ENCODE measurements at places on chromosomes 3 and 15.

DNA sequence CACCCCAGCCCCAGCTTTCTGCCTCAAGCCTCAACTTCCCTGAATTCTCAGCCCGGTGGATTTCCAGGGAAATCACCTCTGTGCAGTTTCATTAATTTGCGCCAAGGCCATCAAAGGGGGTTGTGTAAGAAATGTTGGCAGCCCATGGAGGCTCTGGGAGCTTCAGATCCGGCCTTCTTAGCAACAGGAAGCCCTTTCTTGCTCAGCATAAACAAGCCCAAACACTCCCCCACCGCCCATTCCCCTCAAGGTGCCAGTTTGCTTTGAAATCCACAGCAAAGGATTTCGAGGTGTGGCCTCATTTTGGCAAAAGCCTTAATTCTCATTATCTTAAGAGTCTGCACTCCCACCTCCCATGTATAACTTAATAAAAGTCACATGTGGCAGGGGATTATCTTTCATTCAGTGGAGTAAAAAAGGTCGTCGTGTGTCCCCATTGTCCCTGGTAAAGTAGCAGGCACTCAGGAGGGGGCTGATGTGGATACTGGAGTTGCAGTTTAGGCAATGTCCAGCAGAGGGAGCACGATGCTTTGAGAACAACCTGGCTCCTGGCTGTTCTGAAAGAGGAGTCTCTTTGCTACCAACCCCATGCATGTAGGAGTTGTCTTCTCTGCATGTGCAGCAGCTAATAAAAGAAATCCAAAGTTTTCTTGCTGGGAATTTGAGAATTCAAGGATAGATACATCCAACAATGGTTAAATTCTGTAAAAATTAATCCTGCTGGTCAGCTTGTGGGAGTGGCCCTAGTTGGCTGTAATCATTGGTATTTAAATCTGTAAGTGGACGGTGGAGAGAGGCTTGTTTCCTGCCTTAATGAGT lies 39.5 kb downstream of the EBLN2 start:
- DNase-seq, result peak; percentile 66

DNA sequence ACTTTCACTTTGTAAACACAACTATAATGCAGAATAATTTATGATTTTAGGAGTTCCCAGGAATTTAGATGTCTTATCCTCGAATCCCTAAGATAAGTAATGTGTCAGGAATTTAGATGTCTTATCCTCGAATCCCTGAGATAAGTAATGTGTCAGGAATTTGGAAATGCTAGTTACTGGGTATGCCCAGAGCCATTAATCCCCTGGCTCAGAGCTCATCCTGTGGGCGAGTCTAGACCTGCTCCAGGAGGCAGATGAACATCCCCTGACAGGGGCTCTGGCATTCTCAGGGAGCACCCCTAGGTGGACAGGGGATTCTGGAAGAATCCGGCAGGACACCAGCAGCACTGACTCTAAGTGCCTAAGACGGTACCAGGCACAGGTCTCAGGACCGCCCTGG lies 163.3 kb downstream of the ARRDC4 start:
- no peak for DNase-seq

DNA sequence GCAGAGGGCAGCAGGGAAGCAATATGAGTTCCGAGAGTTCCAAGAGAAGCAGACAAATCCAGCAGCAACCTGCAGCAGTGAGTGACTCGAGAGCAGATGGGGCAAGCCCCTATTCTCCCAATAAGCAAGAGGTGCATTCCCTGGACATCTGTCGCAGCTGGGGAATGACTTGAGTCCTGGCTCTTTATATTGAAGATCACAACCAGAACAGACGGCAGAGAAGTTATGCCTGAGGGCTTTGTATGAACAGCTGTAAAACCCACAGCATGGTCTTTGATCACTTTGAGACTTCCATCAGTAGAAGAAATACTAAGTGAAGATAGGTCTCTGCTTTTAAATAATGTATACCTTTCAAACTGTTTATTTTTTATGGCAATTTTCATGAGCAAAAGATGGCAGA lies 23.6 kb upstream of the C3orf22 start:
- DNase-seq, result no peak

- no peak for DNase-seq
Observed at GRCh38 chr15:67407786-67408185, 113.1 kb upstream of the C15orf61 start.

- DNase-seq, result no peak
Observed at GRCh38 chr15:41169781-41170180, 53.7 kb upstream of the INO80 start.

- DNase-seq, result no peak
Observed at GRCh38 chr3:196082619-196082971, 705 bp upstream of the TFRC start.

DNA sequence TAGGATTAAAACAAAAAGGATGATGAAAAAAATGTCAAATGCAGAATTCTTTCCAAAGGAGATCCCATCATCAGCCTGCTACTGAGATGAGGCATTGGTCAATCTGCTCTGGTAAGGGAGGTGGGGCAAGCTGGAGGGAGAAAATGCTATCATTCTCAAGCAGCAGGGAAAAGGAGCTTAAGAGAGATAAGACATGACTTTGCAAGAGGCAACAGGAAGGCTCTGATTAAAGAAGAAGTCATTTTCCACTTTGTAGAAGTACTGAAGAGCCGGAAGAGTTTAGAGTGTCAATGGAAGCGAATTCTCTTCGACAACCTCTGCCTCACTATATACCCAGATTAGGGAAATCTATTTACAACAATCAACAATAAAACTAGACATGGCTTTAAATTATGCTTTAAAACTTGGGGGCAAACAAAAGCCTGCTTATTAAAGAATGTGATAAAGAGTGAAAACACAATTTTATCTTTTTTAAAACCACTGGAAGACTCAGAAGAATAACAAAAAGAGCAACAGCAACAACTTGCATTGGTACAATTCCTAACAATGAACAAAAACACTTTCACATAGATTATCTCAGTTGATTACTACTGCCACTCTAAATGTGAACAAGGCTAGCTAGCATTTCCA lies 81.8 kb upstream of the NANOGP8 start:
- DNase-seq, result no peak

DNA sequence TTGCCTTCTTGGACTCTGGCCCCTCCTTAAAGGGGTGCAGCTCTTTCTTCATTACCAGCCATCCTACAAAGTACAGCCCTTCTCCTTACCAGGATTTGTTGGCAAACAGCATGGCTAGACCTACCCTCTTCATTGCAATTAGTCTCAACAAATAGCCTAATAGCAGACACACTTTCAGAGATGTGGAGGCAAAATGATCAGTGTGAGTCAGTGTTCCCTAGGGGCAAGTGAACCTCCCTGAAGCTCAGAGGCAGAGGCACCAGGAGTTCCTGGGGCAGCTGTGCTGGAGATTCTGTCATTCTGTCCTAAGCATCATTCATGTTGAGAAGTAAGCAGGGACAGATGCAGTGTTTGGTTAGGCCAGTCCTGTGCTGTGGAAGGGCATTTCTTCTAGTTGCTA lies 14.6 kb upstream of the MECOM start:
- no peak for DNase-seq

DNA sequence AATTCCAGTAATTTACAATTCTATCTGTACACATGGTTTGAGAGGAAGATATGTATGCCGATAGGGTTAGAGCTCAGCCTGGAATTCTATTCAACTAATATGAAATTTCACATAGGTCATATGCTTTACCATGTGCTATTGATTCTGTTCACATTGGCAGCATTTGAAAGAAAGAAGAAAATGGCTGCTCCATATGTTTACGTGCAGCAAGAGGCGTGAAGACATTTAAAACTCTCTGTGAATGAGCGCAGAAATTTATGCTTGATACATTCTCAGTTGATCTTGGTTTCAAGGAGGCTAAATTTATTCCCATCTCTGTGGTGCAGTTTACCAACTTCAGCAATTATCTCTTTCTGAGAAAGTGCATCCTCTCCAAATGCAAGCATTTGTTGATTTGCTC lies 478.9 kb downstream of the CNTN4 start:
- DNase-seq, result no peak

GRCh38 chr15:90594301-90594738 lies 64.6 kb downstream of the CRTC3 start:
- DNase-seq, result peak; percentile 66

GRCh38 chr15:64623347-64623996 lies 151.9 kb downstream of the RBPMS2 start:
- DNase-seq, result no peak

GRCh38 chr3:153350420-153350819 lies 188.4 kb downstream of the RAP2B start:
- no peak for DNase-seq

DNA sequence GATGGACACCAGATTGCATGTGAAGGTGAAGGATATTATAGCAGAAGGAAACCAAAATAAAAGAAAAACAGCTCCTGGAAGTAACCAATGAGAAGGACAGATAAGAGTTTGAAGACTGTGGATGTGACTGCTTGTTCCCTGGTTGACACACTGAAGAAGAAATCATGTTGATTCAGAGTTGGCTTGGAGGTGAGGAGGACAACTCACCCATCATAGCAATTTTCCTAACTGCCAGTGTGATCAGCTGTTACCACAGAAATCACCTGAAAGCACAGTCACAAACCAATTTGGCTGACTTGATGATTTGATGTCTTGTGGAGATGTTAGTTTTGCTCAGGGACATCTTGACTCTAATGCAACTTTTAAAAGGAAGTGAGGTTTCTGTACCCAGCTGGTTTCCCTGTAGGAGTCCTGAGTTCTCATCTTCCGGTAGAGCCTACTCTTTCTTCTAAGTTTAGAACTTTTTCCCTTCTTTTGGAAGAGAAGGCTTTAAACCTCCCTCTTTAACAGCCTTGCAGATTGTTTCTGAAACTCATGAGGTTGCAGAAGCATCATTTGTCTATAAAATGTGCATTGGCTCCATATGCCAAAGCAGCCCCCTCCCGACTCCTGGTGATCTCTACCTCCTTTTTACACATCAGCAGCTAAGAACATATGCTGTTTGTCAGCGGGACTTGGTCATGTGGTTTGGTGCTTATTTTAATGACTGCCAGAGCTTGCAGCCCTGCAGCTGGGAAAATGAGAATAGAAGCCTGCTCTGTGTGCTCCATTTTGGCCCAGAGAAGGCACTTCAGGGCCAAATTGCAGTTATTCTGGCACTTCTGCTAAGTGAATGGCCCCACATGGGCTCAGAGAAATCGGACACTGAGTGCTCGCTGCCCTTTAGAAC lies 10.3 kb downstream of the ATG7 start:
- DNase-seq, result no peak

- no peak for DNase-seq
Observed at GRCh38 chr3:16484984-16485383, 28.5 kb downstream of the RFTN1 start.

DNA sequence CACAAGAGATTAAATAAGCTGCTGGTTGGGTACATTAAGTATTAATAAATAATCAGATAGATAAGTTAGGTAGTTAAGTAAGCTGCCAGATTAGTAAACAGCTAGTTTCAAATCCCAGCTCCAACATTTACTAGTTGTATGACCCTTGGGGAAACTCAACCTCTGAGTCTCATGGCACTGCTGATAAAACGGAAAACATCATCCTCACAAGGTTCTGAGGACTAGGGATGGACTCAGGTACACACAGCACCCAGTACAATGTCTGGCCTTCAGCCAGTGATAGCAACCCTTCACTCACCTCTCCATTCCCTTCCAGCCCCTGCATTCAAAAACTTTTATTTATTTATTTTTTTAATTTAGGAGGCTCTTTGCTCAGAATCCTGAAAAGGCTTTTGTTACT lies 32.3 kb downstream of the B3GNT5 start:
- DNase-seq, result no peak

All from KG1 (cell line).